ENCODE measurements at places on chromosomes 11 and 22. TPM values are rescaled to one million over a fixed set of nuclear protein-coding genes. Genes with fewer than 3 reads are reported as not detected.

Gene ART5
- not detected for total RNA-seq

Gene KRTAP5-9
- not detected for total RNA-seq

Gene CALCA
- not detected for total RNA-seq

Gene PANX3
- total RNA-seq, result not detected

Gene MTA2
- 139 TPM for total RNA-seq

Gene CRYBB2
- total RNA-seq, result not detected

Gene FOLR2
- 4.1 TPM for total RNA-seq

Gene TEAD1
- 41.9 TPM for total RNA-seq

Gene FAM118A
- 57.0 TPM for total RNA-seq

Gene OTOG
- 0.63 TPM for total RNA-seq

Gene DEPDC7
- 4.7 TPM for total RNA-seq

Gene INPPL1
- total RNA-seq, result 18.8 TPM

Gene DDX10
- 24.4 TPM for total RNA-seq

Gene SCGB1A1
- total RNA-seq, result not detected

Gene OR52N4
- 0.63 TPM for total RNA-seq

Gene DYNC2H1
- 87.3 TPM for total RNA-seq
